Cardiac muscle cell (in vitro differentiated cells and primary cell): ENCODE measurements at places on chromosomes 1 and 21. TPM values are rescaled to one million over a fixed set of nuclear protein-coding genes. Genes with fewer than 3 reads are reported as not detected.
A peak's percentile ranks its signal among the peaks of the same experiment; 100 is the strongest.

DNA sequence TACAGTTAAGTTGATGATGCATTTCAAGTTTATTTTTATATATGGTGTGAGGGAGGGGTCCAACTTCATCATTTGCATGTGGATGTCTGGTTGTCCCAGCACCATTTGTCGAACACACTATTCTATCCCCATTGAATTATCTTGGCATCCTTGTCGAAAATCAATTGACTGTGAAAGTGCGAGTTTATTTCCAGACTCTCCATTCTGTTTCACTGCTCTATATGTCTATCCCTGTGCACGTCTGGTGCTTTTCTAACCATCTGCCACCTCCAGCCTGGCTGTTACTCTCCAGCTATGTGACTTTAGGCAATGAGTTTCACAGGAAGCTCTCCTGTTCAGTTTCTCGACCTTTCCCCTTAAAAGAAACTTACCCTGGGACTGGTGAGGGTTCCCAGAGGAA is 137.1 kb upstream of the KLHDC7A start:
- no peak for DNase-seq

DNA sequence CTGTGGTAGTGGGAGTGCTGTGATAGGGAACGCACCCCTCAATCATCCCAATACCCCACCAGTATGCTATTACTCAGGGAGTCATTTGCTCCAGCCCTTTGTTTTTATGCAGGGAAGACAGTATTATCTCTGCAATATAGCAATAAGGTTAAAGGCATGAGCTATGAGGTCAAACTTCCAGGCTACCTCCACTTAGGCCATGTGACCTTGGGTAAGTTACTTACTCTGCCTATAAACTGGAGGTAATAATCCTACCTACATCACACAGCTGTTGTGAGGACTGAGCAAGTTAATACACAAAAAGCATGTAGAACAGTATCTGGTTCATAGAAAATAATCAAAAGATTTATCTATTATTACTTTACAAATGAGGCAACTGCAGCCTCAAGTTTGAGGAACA is 30.1 kb downstream of the MEF2D start:
- no peak for DNase-seq

DNA sequence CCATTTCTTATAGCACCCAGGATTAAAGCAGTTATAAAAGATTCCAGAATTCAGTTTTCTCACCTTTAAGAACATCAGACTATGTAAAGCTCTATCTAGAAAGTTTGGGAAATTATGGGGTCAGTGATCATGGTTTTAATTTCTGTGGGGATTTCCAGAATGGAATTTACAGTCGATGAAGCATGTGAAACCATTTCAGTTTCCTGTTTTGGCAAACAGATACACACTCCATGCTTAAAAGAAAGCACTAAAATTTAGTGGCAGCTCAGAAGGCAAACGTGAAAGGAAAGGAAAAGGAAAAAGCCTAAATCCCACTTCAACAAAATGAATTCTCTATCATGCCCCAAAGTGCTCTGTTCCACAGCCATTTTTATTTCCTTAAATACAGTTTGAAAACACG is 60.4 kb downstream of the FYB2 start:
- no peak for DNase-seq

Gene MARCKSL1
- total RNA-seq = 263 and 317 TPM in 2 replicates

GRCh38 chr1:163412221-163412620 is 90.5 kb downstream of the NUF2 start:
- no peak for DNase-seq

Gene ZNF683
- total RNA-seq = not detected in 2 replicates

GRCh38 chr1:219710529-219711194 is 97.8 kb upstream of the ZC3H11B start:
- no peak for DNase-seq

DNA sequence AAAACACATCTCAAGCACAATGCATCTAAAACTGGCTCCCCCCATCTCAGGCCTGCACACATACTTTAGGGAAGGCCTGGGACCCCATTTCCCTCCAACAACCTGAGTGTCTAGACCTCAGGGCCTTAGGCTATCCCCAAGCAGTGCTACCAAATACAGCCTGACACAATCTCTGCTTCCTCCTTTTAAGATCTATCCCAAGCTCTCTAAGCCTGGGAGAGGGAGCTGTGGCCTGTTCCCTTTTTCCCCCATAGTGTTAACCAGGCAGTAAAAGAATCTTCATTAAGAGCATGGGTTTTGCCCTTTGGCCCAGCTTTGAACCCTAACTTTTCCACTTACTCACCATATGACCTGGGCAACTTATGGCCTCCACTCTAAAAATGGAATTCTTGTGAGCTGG is 10.8 kb upstream of the COL8A2 start:
- DNase-seq = no peak

DNA sequence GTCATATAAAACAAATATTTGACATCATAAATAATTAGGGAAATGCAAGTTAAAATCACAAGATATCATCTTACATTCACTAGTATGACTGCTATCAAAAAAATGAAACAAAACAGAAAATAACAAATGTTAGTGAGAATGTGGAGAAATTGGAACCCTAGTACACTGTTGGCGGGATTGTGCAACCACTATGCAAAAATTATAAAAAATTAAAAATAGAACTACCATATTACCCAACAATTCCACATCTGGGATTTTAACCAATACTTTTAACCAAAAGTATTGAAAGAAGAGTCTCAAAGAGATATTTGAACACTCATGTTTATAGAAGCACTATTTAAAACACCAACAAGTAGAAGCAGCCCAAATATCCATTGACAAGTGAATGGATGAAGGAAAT is 797.2 kb upstream of the ADAMTS5 start:
- DNase-seq = no peak

DNA sequence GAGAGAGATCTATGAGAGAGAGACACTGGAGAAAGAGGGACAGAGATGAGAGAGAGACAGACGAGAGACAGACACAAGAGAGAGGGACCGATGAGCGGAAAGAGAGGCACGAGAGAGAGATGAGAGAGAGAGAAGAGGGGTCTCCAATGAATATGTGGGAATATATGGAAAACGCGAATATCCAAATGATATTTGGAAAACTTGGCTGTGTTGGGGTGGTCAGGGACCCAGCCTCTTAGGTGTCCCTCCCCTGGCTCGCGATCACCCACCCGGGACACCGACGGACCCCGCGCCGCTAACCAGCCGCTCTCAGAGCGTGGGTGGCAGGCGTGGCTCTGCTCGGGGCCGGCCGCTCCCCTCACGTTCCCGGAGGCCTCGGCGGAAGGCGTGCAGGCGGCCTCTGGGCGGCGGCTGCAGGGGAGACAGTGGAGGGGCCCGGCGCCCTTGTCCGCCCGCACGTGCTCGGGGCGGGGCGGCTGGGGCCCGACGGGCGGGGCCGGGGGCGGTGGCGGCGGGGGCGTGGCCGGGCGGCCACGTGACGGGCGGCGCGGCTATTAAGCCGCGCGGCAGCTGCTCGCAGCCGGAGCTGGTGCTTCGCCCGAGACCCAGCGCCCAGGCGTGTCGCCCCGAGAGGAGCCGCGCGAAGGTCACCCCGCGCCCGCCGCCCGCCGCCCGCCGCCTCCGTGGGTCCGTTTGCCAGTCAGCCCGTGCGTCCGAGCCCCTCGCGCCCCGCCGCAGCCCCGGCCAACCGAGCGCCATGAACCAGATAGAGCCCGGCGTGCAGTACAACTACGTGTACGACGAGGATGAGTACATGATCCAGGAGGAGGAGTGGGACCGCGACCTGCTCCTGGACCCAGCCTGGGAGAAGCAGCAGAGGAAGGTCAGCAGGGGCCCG is at the start of gene ACTN2:
ACTN2 (plus strand) TSS at position 583 of the 898 bp plus-strand sequence; CDS start at position 758, 175 bp downstream.
- DNase-seq = peak; percentile 68

GRCh38 chr1:208187499-208188041 is 56.6 kb downstream of the PLXNA2 start:
- no peak for DNase-seq

Gene CACNA1S
- total RNA-seq = 0.30 and 0.35 TPM in 2 replicates

DNA sequence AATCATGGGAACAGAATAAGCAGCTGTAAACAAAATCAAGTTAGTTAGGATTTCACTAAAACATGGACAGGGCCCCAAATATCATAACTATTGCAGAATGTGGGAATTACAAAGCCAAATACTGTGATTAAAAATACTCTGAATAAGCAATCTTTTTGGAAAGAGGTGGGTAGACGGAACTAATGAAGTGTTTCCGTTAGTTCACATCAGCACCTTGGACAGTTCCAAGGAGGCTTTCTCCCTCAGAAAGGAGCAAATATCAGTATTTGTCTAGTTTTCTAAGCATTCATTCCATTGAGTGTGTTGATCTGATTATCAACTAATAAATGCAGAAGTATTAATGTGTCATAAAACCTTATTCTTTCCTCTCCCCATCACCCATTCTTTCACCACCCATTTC is 97.4 kb downstream of the FAM78B start:
- DNase-seq = no peak

Gene TP73
- total RNA-seq = not detected in 2 replicates

GRCh38 chr21:40051801-40052200 is 184.6 kb downstream of the PCP4 start:
- DNase-seq = no peak

DNA sequence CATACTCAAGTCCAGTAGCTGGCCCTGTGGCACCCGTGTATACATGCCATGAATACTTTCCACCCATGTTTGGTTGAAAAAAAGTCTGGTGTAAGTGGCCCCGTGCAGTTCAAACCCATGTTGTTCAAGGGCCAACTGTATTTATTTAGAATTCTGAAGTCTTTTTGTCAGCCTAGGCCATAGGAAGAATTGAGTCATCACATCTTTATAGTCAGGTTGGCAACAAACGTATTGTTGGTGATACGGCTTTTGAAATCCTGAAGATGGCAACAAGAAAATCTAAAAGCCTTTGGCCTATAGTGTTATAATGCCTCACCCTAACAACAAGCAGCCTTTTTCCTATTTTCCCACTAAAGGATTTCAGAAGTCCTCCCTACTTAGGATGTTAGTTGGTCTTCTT is 363.6 kb downstream of the PLPP3 start:
- DNase-seq = no peak

Gene ST6GALNAC5
- total RNA-seq = 4.0 and 5.8 TPM in 2 replicates

Gene SPATA46
- total RNA-seq = not detected in 2 replicates

GRCh38 chr1:224067621-224068457 is 46.1 kb upstream of the FBXO28 start:
- no peak for DNase-seq

GRCh38 chr21:24208562-24209260 is 1398.6 kb downstream of the MRPL39 start:
- no peak for DNase-seq

DNA sequence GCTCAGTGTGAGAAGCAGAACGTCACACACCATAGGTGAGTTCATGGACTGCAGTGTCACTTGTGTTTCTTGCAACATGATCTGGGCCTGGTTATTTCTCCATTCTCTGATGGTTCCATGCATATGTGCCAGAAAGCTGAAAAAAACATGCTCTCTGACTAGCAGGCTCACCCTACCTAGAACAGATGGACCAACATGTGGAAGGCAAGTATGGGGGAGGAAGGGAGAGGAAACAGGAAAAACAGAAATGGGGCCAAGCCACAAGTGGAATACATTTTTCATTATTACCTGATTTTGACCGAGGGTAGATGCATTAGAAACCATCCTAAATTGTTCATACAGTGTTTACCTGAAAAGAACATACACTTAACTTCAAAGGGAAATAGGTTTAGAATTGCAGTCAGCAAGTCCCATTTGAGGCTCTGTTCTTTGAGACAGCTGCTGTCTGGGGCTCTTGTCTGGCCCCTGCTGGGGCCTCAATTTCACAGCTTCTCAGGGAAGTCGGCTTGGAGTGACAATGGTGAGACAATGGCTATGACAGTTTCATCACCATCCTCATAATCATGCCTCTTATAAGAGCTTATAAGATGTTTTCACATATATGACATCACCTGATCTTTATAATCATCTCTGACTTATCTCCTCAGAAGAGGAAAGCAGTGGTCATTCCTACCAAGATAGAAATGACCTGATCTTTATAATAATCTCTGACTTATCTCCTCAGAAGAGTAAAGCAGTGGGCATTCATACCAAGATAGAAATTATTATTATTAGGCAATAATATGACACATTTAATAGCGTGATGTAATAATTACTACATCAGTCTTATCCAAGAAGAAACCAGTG is 327.3 kb downstream of the SIPA1L2 start:
- DNase-seq = no peak

GRCh38 chr1:25900219-25900618 is 6.0 kb downstream of the STMN1 start:
- DNase-seq = no peak

DNA sequence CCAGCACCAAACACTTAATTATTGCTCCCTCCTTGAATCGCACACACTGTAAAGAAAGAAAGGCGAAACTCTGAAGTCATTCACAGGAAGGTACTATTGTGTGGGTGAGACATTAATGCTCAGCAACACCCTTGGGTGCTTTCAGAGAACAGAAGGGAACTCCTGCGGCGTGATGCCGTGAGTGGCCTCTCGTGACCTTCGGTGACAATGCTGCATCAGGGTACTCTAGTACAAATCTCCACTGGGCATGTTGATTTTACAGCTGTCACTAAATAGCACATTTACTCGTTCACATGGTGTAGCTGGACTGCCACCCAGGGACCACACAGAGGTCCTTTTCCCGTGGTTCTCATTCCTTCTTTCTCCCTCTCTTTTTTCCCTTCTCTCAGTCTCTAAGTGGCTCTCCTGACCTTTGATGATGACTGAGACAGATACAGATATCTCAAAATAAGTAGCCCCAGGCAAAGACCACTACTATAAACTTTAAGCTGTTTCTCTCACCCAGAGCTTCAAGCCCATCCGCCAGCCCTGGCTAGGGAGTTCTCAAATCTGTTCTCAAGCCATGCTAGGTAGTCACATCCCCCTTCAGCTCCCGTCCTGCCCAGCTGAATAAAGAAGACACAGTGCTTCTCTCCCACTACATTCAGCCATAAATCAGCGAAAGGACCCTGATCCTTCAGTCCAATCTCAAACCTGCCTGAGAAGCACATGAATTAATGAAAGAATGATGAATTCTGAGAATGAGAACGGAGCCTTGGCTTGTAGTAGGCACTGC is 223.4 kb upstream of the FMN2 start:
- DNase-seq = no peak

Gene NBPF8
- 5.1 and 9.8 TPM in 2 replicates for total RNA-seq

Gene KIF2C
- 11.0 and 80.8 TPM in 2 replicates for total RNA-seq

DNA sequence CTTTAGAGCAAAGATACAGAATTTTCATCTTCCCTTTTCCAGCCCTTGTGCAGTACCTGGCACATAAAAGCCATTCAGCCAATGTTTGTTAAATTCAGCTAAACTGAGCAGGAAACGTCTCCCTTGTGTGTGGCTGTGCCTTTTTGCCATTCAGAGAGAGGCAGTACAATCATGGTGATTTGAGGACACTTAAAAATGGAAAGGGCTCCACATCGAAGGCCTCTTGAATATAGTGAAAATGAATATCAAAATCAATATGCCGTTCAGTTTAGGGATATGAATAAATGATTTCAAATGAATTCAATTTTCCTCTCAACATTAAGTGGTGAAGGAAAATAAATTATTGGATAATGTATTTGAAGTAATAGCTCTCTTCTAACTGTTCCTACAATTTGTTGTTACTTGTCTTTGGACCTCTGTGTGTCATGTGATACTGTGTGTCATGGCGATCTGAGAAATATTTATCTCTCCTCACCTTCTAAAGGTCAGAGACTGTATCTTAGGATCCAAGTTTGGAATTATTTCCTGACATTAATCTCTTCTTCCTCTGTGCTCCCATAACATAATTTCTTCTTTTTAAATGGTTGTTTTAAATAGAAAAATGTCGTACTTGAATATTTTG is 355.6 kb upstream of the ST6GALNAC5 start:
- no peak for DNase-seq
